CD8-positive, alpha-beta T cell (primary cell): ENCODE measurements at places on chromosomes 2 and 18.

DNA sequence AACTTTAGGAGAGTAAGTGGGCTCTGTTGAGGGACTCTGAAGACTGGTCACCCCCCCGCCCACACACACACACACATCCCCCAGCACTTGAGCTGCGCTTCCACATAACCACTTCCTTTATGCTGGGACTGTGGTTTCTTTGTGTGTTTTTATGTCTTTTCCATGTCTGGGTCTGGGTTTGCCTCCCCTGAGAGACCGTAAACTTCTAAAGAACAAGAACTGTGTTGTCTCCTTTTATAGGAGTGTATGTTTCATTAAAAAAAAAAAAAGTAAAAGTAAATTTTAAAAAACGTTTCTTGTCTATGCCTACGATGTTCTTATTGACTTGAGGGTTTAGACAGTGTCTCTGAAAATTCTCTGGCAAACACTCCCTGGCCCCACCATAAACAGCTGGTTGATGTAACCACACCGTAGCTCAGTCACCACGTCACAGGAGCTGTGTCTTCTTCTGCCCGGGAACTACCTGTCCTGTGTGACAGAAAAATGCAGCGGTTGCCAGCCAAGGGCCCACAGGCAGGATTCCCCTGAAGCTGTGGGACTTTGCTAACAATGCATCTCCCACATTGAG is 68.0 kb downstream of the KLHL29 start:
- no peak for DNase-seq

GRCh38 chr2:83055376-83056010 is 1403.6 kb downstream of the SUCLG1 start:
- DNase-seq: no peak

DNA sequence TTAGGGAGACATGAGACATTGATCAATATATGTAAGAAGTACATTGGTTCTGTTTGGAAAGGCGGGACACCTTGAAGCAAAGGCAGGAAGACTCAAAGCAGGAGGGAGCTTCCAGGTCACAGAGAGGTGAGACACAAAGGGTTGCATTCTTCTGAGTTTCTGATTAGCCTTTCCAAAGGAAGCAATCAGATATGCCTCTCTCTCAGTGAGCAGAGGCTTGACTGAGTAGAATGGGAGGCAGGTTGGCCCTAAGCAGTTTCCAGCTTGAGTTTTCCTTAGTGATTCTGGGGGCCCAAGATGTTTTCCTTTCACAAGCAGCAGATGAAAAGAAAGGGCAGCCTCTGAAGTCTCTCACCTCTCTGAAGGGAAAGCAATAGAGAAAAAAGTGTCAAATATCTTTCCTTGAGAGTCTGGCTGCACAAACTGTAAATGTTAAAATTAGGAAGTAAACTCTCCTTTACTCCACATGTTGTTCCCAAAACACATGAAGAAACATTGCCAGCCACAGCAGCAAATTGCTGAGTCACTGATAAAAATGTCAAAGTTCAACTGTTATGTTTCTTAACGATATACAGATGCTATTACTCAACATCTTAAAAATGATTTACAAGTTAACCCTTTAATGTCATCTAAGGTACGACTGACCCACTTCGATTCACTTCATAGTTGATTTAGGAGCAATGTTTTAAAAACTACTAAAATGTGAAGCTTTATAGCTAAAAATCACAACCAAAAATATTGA is 40.3 kb downstream of the CYB5A start:
- no peak for DNase-seq

- no peak for DNase-seq
Measured at GRCh38 chr2:27716301-27717069, 52.8 kb downstream of the SLC4A1AP start.

DNA sequence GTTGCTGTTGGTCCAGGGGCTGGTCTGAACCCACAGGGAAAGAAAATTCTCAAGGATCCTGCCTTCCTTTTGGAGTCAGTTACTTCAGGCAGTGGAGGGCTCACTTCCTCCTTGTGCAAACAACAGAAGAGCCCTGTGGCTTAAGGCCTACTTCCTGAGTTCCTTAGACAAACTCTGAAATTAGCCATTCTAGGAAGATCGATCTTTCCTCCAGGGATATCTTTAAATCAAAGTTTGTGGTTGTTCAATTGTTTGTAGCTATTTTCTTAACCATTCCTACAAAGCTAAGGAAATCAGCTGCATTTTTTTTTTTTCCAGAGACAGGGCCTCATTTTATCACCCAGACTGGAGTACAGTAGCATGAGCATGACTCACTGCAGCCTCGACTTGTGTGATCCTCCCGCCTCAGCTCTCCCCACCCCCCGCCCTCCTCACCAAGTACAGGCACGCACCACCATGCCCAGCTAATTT is 156.0 kb downstream of the TANC1 start:
- DNase-seq: no peak

- no peak for DNase-seq
Measured at GRCh38 chr2:102551329-102552096, 67.8 kb upstream of the SLC9A2 start.
